ENCODE measurements at places on chromosomes 6 and 20. TPM values are rescaled to one million over a fixed set of nuclear protein-coding genes. Genes with fewer than 3 reads are reported as not detected.

The IL17F gene
- total RNA-seq, result not detected

The FNDC1 gene
- total RNA-seq, result 0.56 TPM

The NDRG3 gene
- 10.2 TPM for total RNA-seq

The WFDC10B gene
- not detected for total RNA-seq

The SAMD5 gene
- 1.9 TPM for total RNA-seq

The NOX3 gene
- not detected for total RNA-seq

The PRSS16 gene
- 23.0 TPM for total RNA-seq

The TRIM31 gene
- 0.14 TPM for total RNA-seq

The TMC2 gene
- 0.17 TPM for total RNA-seq

The NOTCH4 gene
- total RNA-seq, result 6.0 TPM

The CABLES2 gene
- 2.0 TPM for total RNA-seq

The TRIM10 gene
- not detected for total RNA-seq

The ADGRF4 gene
- total RNA-seq, result not detected

The SYNE1 gene
- 54.5 TPM for total RNA-seq

The SLC22A7 gene
- not detected for total RNA-seq

The DSE gene
- total RNA-seq, result 9.4 TPM

The MICB gene
- 1.4 TPM for total RNA-seq

The BNIP5 gene
- total RNA-seq, result 0.29 TPM

The MYB gene
- 0.15 TPM for total RNA-seq

The NR2E1 gene
- not detected for total RNA-seq

The CYB5R4 gene
- total RNA-seq, result 2.5 TPM

The HLA-DRB5 gene
- 6.7 TPM for total RNA-seq

The BPIFA1 gene
- total RNA-seq, result not detected

The GSTA1 gene
- total RNA-seq, result 46.7 TPM

The PKIB gene
- total RNA-seq, result 7.3 TPM

The CST3 gene
- 273 TPM for total RNA-seq

The RGS17 gene
- 0.65 TPM for total RNA-seq

The ADGRB3 gene
- 0.09 TPM for total RNA-seq

The MTCH1 gene
- 86.0 TPM for total RNA-seq

The SKIC2 gene
- 46.3 TPM for total RNA-seq

The SLA2 gene
- 0.34 TPM for total RNA-seq

The PTK7 gene
- total RNA-seq, result 16.7 TPM

The RNF39 gene
- 1.1 TPM for total RNA-seq

The ECT2L gene
- total RNA-seq, result not detected

The TOX2 gene
- 0.88 TPM for total RNA-seq

The TEAD3 gene
- 4.0 TPM for total RNA-seq
